ENCODE measurements at places on chromosomes 7 and 10. TPM values are rescaled to one million over a fixed set of nuclear protein-coding genes. Genes with fewer than 3 reads are reported as not detected.
A peak's percentile ranks its signal among the peaks of the same experiment; 100 is the strongest.

- H3K27me3 ChIP-seq, result no peaks in the 10 kb centered on the region
- H3K4me3 ChIP-seq, result no peak overlapping the region
- H3K4me1 ChIP-seq, result no peaks in the 10 kb centered on the region
- DNase-seq, result no peak
Observed at GRCh38 chr7:102828286-102828685, 79.5 kb downstream of the FAM185A start.

DNA sequence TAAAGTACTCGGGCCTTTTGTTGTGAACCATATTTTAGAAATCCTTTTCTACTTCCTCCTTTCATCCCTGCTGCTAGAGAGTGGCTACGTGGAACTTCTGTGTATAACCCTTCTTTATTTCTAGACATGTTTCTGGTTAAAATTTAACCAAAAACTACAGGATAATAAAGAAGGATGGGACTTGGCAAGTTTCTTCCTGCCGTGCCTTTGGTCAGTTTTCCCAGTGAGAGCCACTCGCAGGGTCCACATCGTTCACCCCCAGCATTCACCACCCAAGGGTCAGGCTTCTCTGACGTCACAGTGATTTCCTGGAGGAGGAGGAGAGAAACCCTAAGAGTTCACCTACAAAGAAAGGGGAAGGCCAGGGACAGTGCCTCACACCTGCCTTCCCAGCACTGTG lies 45.4 kb downstream of the NKX6-2 start:
- no peak for DNase-seq
- H3K4me3 ChIP-seq, result no peak overlapping the region
- H3K27ac ChIP-seq, result no peak overlapping the region
- no peaks in the 10 kb centered on the region for H3K36me3 ChIP-seq
- H3K4me1 ChIP-seq, result no peaks in the 10 kb centered on the region
- no peaks in the 10 kb centered on the region for H3K27me3 ChIP-seq

- no peaks in the 10 kb centered on the region for H3K36me3 ChIP-seq
- no peaks in the 10 kb centered on the region for H3K27me3 ChIP-seq
- H3K27ac ChIP-seq, result no peak overlapping the region
- H3K4me1 ChIP-seq, result no peaks in the 10 kb centered on the region
Observed at GRCh38 chr10:125067764-125068163, 92.6 kb downstream of the CTBP2 start.

- no peaks in the 10 kb centered on the region for H3K27me3 ChIP-seq
- H3K27ac ChIP-seq, result no peak overlapping the region
- no peaks in the 10 kb centered on the region for H3K4me1 ChIP-seq
- no peak overlapping the region for H3K4me3 ChIP-seq
Observed at GRCh38 chr7:33258491-33258951, 129.2 kb downstream of the BBS9 start.

- H3K4me3 ChIP-seq, result no peak overlapping the region
- H3K36me3 ChIP-seq, result no peaks in the 10 kb centered on the region
- no peaks in the 10 kb centered on the region for H3K27me3 ChIP-seq
- H3K27ac ChIP-seq, result no peak overlapping the region
Observed at GRCh38 chr10:5876181-5876768, 13.4 kb downstream of the ANKRD16 start.

- DNase-seq, result no peak
- H3K36me3 ChIP-seq, result no peaks in the 10 kb centered on the region
- no peak overlapping the region for H3K4me3 ChIP-seq
- H3K4me1 ChIP-seq, result peaks cover 30% of the 10 kb centered on the region
- no peaks in the 10 kb centered on the region for H3K27me3 ChIP-seq
- no peak overlapping the region for H3K27ac ChIP-seq
Observed at GRCh38 chr7:90758933-90759562, 162.9 kb downstream of the CDK14 start.

DNA sequence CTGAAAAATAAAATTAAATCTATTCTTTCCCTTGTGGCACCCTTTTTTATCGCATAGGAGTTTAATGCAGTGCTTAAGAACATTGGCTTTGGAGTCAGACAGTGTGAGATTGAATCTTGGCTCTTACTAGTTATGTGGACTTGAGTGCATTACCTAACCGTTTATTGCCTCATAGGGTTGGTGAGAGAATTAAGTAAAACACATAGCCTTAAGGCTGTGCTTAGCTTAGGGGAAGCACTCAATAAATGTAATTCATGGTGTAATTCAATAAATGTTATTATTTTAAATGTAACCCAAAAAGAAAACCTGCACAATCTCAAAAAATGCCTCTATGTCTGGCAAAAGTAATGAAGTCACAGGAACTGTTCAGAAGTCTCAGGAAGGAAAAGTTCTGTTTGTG lies 2.7 kb downstream of the STK17A start:
- no peaks in the 10 kb centered on the region for H3K4me1 ChIP-seq
- H3K4me3 ChIP-seq, result no peak overlapping the region
- no peak for DNase-seq
- H3K36me3 ChIP-seq, result no peaks in the 10 kb centered on the region
- H3K27me3 ChIP-seq, result no peaks in the 10 kb centered on the region
- no peak overlapping the region for H3K27ac ChIP-seq

GRCh38 chr10:128024426-128024825 lies 101.8 kb downstream of the MKI67 start:
- no peak overlapping the region for H3K4me3 ChIP-seq
- H3K27ac ChIP-seq, result no peak overlapping the region
- H3K4me1 ChIP-seq, result no peaks in the 10 kb centered on the region
- no peaks in the 10 kb centered on the region for H3K27me3 ChIP-seq

GRCh38 chr10:70038923-70039322 lies 13.7 kb upstream of the MACROH2A2 start:
- no peaks in the 10 kb centered on the region for H3K36me3 ChIP-seq
- H3K27me3 ChIP-seq, result no peaks in the 10 kb centered on the region
- no peaks in the 10 kb centered on the region for H3K4me1 ChIP-seq
- no peak overlapping the region for H3K4me3 ChIP-seq
- DNase-seq, result no peak
- H3K27ac ChIP-seq, result no peak overlapping the region

GRCh38 chr7:151382079-151382885 lies 27.6 kb downstream of the WDR86 start:
- no peaks in the 10 kb centered on the region for H3K27me3 ChIP-seq
- no peak overlapping the region for H3K27ac ChIP-seq
- DNase-seq, result peak; percentile 37
- no peak overlapping the region for H3K4me3 ChIP-seq
- H3K4me1 ChIP-seq, result no peaks in the 10 kb centered on the region

DNA sequence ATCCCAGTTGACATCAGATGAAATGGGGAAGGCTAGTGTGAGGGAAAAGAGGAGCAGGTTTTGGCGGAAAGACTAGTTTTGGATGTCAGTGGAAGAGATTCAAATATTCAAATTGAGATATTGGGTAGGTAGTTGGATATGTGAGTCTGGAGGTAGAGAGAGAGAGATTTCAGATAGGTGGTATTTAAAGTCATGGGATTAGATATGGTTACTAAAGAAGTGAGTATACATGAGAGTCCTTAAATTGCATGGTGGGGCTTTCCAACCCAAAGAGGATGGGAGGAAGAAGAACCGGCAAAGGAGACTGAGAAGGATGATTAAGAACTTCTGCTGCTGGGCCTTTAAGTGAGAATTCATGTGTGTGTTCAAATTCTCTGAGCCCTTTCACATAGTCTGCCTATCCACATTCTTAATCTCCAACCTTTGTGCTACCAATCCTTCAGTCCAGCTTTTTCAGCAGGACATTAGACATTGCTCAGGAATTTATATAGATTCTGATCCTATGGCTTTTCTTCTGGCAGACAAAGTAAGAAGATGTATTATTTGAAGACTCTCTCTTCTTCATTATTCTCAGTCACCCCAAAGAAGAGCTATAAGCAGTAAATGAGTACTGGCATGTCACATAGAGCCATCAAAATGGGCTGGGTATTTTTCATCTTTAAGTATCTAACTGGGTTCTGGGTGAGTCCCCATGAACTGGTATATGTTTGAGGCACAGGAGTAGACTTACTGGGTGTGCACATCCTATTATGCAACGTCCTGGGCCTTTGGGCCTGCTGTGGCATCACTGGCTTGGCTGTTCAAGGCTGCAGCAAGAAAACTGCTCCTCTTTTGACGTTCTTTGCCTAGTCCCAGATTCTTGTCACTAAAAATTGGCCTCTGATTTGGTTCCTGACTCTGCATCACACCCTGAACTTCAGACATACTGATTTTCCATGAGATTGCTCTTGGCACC lies 33.6 kb downstream of the ST7 start:
- no peaks in the 10 kb centered on the region for H3K4me1 ChIP-seq
- no peak for DNase-seq
- no peak overlapping the region for H3K4me3 ChIP-seq
- no peaks in the 10 kb centered on the region for H3K36me3 ChIP-seq
- no peak overlapping the region for H3K27ac ChIP-seq

DNA sequence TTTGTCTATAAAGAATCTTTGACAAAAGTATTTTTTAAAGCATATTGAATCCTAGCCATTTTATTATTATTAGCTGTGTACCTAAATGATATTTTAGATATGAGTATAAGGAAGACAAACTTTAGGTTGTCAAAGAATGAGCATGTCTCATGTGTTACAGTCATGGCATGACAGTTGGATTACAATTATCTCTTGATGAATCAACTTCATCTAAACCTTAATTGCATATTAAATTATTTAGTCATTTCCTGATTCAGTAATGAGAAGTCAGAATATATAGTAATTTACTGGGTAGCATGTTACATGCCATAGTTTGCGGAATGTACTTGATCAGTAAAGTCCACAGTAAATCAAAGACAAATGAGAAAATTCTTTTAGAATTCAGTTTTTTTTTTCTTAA lies 59.2 kb downstream of the MAPK8 start:
- no peak overlapping the region for H3K4me3 ChIP-seq
- H3K36me3 ChIP-seq, result no peaks in the 10 kb centered on the region
- DNase-seq, result no peak
- no peaks in the 10 kb centered on the region for H3K27me3 ChIP-seq

DNA sequence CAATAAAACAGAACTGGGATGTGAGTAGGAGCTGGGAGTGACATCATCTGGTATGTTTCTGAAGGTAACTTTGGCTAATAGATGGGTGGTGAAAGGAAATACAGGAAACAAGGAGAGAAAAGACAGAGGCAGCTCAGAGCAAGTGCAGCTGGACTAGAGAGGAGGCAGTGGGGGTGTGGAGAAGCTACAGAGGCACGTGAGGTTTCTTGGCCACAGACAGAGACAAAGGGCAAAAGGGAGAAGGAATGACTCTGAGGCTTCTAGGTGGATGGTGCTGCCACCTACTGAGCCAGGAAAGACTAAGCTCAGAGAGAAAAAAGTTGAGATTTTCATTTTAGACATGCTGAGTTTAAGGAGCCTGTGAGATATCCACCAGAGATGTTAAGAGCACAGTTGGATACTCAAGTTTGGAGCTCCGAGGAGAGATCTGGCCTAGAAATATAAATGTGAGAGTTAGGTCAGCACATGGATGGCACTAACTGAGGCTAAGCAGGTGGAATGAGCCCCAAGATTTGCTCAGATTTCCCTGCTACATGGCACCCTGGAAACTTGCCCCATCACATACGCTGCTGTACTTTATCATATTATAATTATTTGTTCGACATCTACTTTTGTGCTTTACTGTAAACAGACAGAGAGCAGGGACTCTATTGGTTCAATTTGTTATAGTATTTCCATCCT lies 293.0 kb upstream of the IMMP2L start:
- no peaks in the 10 kb centered on the region for H3K36me3 ChIP-seq
- no peak for DNase-seq
- H3K27me3 ChIP-seq, result no peaks in the 10 kb centered on the region
- H3K4me3 ChIP-seq, result no peak overlapping the region

DNA sequence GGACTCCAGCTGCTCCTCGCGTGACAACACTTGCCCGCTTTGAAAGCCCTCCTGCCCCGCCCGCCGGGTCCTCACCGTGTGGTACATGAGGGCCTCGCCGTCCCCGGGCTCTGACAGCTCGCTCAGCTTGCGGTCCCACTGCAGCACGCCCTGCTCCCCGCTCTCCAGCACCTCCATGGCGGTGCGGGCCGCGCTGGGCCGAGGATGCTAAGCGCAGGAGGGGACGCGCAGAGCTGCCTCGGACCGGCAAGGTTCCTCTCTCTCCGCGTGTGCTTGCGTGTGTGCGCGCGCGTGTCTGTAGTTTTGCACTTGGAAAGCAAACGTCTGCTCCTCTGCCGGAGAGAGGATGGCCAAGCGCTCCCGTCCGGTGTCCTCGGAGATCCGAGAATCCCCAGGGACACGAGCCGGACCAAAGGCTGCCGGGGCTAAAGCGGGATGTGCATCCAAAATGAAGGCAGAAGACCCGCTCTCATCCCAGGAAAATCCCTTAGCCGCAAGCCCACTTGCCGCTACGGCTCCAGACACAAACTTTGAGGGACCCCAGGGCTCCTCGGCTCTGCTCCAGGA lies at the start of gene CREB3L2:
Gene CREB3L2 (minus strand): TSS at position 558 of the 567 bp plus-strand sequence. CDS start 381 bp downstream, at position 177.
- peak; percentile 79 for DNase-seq
- H3K4me1 ChIP-seq, result peaks cover 2% of the 10 kb centered on the region
- no peaks in the 10 kb centered on the region for H3K36me3 ChIP-seq
- H3K27me3 ChIP-seq, result no peaks in the 10 kb centered on the region
- H3K27ac ChIP-seq, result peak within 1 kb of the TSS; percentile 86

- DNase-seq, result no peak
- H3K4me3 ChIP-seq, result no peak overlapping the region
- H3K4me1 ChIP-seq, result no peaks in the 10 kb centered on the region
- no peaks in the 10 kb centered on the region for H3K27me3 ChIP-seq
Observed at GRCh38 chr10:87531908-87532622, 27.4 kb downstream of the MINPP1 start.

DNA sequence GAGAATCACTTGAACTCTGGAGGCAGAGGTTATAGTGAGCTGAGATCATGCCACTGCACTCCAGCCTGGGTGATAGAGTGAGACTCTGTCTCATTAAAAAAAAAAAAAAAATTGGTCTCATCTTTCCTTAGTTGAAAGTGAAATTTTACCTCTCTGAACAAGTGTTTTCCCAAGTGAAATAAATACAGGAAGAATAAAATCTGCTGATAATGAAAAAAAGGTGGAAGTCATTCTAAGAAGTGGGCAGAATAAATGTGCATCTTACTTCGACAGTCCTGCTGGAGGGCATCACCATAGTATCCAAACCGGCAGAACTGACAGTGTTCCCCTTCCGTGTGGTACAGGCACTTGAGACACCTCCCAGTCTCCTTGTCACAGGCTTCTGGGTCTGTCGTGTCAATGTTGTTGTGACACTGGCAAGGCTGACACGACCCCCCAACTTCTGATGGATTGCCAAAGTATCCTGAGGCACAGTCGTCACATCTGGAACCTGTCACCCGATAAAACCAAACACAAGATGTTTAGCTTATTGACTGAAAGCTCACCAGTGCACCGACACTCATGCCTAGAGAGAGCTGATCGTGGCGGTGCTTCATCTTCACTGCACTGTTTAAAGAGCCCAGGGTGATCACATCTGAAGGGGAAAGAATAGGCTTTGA lies 49.6 kb downstream of the LAMB1 start:
- DNase-seq, result no peak
- H3K4me3 ChIP-seq, result no peak overlapping the region
- H3K27ac ChIP-seq, result no peak overlapping the region
- H3K36me3 ChIP-seq, result no peaks in the 10 kb centered on the region
- H3K27me3 ChIP-seq, result no peaks in the 10 kb centered on the region

KCNMA1 gene
- total RNA-seq, result 27.3 TPM

PMPCB gene
- total RNA-seq, result 40.8 TPM

CD36 gene
- total RNA-seq, result 73.8 TPM

RBM28 gene
- total RNA-seq, result 15.6 TPM

CHRM2 gene
- 0.51 TPM for total RNA-seq

All from right lobe of liver (tissue), 6 donors.